Stimulated activated CD8-positive, alpha-beta memory T cell treated with anti-CD3 and anti-CD28 coated beads, Interleukin-4, amount 100 ng/mL, for 1 hour (primary cell): ENCODE measurements at places on chromosomes 5 and 9.

GRCh38 chr5:135833961-135834638 lies 363 bp upstream of the SLC25A48 start:
- DNase-seq: no peak

DNA sequence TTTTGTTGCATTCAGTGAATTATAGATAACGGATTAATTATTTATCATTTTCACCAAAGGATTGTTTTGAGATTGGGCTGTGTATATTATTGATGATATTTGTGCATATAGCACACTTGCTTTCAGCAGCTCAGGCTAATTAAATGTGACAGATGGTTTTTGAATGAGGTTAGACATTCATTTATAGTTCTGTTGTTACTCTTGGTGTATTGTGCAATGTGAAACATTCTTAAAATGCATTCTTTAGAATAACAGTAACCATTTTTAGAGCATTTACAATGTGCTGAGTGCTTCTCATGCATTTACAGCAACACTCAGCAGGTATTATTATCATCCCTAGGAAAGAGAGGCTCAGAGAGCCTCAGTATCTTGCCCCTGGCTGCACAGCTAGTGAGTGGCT lies 23.8 kb downstream of the NANS start:
- DNase-seq: no peak

DNA sequence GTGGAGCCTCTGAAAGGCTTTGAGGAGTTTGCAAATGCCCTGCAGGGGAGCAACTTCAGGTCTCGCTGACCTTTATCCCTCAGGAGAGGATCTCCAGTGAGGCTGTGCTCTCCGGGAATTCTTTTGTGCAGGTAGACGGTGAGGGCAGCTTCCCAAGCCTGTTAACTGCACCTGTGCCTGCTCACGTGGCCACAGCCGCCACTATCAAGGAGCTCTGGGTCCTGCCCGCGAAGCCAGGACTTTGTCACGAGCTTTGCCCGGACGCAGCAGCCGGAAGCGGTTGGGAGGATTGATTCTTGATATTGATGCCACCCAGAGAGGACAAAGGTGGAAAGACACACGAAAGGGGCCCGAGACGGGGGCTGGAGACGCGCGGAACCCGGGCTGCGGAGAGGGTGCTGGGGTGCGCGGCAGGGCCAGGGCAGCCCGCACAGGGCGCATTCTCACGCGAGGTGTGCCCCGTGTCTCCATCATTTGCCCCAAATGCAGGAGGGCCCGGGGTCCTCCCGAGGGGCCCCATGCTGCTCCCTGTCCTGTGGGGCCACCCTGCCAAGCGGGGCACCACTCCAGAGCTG lies 18.2 kb downstream of the SLC9A3 start:
- no peak for DNase-seq

- DNase-seq: no peak
Measured at GRCh38 chr9:115004545-115004944, 74.2 kb upstream of the TNFSF8 start.

- DNase-seq: no peak
Measured at GRCh38 chr9:127211983-127212382, 52.6 kb upstream of the GARNL3 start.

GRCh38 chr5:95870105-95870672 lies 47.7 kb upstream of the GLRX start:
- no peak for DNase-seq

- DNase-seq: no peak
Measured at GRCh38 chr5:158874343-158874742, 225.4 kb downstream of the EBF1 start.

GRCh38 chr9:71761938-71762353 lies 6.4 kb downstream of the CEMIP2 start:
- no peak for DNase-seq

- DNase-seq: no peak
Measured at GRCh38 chr5:80077051-80077714, 42.0 kb downstream of the THBS4 start.

- DNase-seq: no peak
Measured at GRCh38 chr5:90475436-90475980, 844 bp downstream of the POLR3G start.

DNA sequence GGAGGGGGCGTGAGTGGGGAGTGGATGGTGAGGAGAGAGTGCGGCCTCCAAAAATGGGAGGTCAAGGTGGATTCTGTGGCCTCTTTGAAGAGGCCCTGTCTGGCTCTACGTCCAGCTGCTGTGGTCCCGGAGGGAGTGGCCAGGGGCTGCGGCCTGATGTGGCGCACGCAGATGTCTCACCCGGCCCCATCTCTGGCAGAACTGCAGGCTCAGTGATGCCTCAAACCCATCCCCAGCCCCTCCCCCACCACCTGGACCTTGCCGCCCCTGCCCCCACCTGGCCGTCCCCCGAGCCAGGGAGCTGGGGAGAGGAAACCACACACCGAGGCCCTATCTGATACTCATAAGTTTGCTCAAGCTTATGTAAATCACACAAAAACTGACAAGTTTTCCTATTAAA lies 267.6 kb downstream of the PBX3 start:
- no peak for DNase-seq

DNA sequence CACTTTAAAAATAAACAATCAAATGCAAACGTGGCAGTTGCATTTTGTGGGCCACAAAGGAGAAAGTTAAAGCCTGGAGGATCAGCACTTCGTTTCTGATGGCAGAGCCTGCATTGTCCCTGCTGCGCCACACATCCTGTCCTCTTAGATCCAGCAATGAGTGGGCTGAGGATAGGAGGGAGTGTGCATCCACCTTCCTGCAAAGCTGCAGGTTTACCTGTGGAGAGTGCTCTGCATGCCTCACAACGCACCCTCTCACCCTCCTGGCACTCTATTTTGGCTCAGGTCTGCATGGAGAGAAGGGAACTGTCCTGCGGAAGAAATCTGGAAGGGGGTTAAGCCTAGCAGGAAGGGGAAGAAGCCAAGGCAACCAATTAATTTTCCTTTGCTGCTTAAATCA lies 212.2 kb upstream of the SLC24A2 start:
- DNase-seq: no peak

DNA sequence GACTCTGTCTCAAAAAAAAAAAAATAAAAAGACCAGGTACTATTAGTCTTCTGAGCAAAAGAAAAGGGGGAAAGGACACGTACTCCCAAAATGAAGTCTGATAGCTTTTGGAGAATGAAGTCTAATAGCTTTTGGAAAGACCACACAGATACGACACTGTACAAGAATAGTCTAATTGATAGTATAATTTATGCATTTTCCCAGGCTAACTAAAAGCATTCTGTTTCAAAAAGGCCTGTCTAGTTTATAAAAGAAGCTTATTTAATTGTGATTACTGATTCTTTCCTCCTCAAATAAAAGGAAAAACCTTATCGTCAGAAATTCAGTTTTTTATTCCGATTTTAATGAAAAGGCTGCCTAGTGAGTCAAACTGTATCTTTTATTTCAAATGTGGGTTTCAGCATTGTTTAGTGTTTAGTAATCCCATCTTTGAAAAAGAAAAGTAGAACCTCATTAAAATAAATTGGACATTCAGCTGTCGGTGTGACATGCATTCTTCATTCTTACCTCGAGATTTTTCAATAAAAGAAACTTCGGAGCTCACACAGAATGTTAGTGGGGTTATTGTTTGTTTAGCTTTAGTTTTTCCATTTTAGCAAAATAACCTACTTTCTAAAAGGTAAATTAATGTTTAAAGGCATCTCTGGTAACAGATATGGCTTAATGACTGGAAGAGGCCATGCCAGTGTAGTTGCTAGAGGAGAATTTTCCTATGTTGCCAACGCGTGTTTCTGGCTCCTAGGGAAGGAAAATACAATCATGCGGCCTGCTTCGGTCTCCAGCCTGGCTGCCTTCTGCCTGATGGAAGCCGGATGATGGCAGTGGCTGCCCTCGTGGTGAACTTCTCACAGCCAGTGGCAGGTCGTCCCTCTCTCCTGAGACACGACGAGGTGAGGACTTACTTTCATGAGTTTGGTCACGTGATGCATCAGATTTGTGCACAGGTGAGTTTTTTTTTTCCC lies 70.0 kb downstream of the NLN start:
- no peak for DNase-seq

GRCh38 chr5:173327948-173328843 lies at the start of gene STC2:
Gene STC2, minus strand, starts transcription at chr5:173328414. Its CDS starts 221 bp downstream, at chr5:173328193.
- DNase-seq: no peak

DNA sequence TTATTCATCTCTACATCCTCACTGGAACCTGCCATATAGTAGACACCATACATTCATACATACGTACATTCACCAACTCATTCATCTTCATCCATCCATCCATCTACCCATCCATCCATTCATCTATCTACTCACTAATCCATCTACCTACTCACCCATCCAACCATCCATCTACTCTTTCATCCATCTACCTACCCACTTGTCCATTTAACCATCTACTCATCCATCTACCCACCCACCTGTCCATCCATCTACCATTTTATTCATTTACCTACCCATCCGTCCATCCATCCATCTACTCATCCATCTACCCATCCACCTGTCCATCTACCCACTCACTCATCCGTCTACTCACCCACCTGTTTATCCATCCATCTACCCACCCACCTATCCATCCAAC lies 31.9 kb upstream of the LCP2 start:
- DNase-seq: no peak

DNA sequence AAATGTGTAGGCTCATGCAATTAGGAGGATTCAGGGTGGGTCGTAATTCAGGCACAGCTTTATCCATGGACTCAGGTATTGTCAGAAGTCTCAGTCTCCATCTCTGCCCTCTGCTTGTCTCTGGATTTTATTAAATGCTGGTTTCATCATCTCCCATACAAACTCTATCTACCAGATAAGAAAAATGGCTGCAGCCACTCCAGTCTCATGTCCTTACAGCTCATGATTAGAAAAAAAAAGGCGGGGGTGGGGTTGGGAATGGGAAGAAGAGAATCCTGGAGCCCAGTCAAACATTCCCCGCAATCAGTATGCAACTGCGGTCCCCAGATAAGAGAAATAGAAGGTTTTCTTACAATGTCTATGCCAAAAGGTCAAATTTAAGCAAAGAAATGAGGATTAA lies 7.6 kb upstream of the FBXO38 start:
- no peak for DNase-seq
